ENCODE measurements at places on chromosomes 5 and 9.

- DNase-seq: no peak
These were observed 78.0 kb upstream of the LHFPL2 start for GRCh38 chr5:78726571-78726970.

- no peak for DNase-seq
These were observed 57.6 kb downstream of the MLLT3 start for GRCh38 chr9:20564650-20565049.

DNA sequence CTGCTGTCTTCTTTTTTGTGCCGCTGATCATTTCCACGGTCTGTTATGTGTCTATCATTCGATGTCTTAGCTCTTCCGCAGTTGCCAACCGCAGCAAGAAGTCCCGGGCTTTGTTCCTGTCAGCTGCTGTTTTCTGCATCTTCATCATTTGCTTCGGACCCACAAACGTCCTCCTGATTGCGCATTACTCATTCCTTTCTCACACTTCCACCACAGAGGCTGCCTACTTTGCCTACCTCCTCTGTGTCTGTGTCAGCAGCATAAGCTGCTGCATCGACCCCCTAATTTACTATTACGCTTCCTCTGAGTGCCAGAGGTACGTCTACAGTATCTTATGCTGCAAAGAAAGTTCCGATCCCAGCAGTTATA is 17.1 kb downstream of the F2R start:
- DNase-seq: no peak

DNA sequence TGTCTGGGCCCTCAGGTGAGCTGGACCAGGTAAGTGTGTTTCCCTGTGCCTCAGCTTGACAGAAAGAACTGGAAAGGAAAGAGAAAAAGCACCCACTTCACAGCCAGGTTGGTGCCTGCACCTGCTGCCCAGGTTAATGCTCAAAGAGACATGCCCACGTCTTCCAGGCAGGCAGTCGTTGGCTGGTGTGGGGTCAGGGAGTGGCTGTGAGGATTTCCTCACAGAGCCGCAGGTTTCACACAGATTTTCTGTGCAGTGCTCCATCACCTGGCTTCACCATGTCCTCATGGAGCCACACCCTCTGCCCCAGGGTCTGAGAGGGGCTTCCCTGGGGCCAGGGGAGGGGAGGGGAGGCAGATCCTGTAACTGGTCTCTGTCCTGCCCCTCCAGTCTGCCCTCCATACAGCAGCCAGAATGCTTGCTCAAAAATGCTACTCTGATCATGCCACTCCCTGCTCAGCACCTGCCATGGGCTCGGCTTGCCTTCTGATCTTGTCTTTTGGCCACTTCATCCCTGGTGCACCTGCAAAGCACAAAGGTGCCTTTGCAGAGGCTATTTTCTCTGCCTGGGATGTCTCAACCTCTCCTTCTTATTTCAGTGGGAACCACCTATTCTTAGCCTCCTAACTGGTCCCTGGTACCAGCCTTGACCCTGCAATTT is 82.5 kb upstream of the UBTD2 start:
- no peak for DNase-seq

DNA sequence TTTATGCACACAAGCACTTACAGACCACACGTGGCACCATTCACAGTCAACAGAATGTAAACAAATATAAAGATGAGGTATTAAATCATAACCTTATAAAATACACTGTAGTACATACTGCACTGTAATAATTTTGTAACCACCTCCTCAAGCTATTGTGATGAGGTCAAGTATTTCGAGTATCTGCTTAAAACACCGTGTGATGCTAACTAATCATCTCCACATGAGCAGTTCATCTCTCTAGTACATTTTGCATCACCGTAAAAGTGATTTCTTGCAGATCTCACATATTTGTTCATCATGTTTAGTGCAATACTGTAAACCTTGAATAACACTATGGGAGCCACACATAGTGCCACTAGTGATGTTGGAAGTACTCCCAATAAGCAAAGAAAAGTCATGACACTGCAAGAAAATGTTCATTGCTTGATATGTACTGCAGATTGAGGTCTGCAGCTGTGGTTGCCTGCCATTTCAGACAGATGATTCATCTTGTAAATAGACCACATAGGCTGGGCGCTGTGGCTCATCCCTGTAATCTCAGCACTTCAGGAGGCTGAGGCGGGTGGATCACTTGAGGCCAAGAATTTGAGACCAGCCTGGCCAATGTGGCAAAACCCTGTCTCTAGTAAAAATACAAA is 44.3 kb downstream of the FOXB2 start:
- DNase-seq: no peak

GRCh38 chr5:9197881-9198260 is 348.0 kb downstream of the SEMA5A start:
- no peak for DNase-seq

DNA sequence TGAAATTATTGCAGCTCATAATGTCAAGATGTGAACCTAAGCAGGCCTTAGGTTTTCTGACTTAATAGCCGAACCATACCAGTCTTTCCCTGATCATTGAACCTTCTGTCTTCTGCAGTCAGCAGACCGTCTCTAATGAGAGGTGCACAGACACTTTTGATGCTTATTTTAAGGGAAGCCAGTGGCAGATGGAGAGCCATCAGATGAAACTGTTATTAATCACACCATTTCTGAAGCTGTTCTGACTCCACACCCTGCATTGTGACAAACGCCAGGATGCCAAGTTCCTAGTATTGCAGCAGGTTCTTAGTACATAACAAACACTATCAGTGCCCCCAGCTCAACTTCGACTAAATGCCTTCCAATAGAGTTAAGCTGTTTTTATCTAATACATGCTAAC is 43.0 kb downstream of the PIK3R1 start:
- no peak for DNase-seq

DNA sequence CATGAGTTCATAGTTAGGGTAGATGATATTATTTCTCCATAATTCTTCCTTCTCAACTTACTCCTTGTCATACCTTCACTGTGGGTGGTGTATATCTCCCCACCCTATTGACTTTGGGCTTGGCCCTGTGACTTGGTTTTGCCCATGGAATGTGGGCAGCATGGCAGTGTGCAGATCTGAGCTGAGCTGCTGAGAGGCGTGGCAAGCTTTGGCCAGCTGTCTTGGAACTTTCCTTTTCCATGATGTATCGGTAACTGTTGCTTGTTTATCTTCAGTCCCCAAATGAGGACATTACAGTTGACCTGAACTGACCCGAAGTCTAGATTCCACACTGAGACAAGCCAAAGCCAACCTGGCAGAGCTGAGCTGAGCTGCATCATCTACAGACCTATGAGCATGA is 70.4 kb downstream of the RALGPS1 start:
- DNase-seq: no peak

DNA sequence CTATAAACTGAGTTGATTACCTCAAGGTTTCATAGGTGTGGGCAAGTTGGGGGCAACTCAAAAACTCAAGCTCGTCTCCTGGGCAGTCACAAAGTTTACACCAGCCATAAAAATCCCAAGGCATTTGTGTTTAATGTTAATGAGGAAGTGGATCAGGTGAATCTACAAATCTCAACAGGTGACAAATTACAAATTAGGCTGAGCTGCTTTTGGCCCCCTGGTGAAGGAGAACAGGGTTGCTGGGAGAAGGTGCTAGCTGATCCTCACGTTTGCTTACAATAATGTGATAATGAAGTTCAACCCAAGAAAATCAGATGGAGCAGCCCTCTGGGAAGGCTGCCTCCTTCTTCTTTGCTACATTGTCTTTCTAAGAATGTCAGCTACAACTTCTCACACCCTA is 488.4 kb upstream of the DMAC1 start:
- DNase-seq: no peak

GRCh38 chr5:170426149-170426767 is 37.1 kb upstream of the KCNMB1 start:
- no peak for DNase-seq

DNA sequence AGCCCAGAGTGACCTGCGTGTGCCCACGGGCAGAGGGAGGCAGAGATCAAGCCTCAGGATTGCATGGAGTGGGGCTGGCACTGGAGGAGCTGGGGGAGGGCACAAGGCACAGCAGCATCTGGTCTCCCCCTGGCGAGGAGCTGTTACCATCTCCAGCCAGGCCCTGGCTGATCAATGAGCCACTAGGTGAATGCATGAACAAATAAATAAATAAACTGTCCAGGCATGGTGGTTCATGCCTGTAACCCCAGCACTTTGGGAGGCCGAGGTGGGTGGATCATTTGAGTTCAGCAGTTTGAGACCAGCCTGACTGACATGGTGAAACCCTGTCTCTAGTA is 14.3 kb upstream of the PSMB7 start:
- no peak for DNase-seq

GRCh38 chr5:56039985-56040384 is 45.2 kb upstream of the IL6ST start:
- DNase-seq: no peak

GRCh38 chr9:16848179-16848578 is 22.3 kb downstream of the BNC2 start:
- DNase-seq: no peak

DNA sequence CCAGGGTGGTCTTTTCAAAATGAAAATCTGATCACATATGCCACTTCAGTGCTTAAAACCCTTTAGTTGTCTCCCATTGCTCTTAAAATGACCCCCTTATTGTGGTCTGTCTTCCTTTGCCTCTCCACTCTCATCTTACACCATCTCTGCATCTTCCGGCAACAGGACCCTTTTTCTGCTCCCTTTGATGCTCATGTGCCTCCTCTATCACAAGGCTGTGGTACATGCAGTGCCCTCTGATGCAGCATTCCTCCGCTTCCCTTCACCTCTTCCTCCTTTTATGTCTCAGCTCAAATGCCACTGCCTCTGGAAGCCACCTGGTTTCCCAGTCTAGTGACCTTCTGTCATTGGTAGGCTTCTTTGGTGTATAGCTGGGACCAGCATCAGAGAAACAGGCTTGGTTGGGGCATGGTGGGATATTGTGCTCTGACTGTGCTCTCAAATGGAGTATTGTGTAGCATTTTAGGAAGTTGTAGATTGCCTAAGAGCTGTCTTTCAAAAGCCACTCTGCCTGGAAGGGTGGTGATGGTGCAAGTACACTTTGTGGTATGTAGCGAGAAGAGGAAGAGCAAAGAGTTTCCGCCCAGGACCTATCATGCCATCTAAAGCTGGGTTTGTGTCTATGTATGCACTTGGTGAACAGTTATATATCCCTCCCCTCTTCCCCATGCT is 28.1 kb downstream of the ARHGAP26 start:
- DNase-seq: no peak

DNA sequence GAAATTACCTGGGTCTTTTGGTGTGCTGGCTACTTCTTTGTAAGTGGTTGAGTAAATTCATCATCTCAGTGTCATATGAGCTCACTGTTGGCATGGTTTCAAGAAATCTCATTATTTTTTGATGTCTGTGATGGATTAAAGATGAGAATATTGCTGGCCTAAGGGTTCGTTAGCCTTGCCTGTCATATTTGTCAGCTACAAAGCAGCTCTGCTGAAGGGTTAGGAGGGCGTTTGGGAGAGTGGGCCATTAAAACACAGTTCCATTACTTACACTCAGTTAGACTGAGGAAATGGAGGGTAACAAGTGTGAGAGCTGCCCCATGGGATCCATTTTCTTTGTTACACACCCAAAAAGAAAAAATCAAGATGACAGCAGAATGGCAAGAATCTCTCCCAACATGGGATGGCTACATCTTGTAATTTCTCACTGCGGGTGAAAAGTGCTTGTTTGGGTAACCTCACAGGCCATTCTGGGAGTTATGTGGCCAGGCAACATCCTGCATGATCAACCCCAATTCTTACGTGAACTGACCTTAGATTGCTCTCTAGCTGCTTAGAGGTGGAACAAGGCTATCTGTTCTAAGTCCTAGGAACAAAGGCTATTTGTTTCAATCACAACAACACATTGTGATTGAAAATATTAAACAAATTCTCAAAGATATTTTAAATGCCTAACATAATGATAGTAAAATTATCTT is 609.5 kb upstream of the RGMB start:
- DNase-seq: no peak

DNA sequence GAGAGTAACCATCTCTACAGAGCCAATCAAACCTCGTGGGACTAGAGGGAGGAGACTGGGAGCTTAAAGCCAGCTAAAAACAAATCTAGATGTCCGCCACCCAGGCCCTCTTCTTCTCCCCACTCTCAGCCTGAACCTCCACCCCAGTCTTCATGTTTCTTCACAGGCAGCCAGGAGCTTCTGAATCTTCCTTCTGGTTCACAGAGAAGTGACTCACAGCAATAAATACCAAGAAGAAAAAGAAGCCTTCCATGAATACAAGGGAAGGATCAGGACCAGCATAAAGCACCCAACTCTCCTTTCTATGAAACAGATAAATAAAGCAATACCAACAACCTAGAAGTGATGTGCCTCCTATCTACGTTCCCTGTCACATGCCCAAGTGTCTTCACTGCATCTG is 103.3 kb upstream of the SLIT3 start:
- no peak for DNase-seq

DNA sequence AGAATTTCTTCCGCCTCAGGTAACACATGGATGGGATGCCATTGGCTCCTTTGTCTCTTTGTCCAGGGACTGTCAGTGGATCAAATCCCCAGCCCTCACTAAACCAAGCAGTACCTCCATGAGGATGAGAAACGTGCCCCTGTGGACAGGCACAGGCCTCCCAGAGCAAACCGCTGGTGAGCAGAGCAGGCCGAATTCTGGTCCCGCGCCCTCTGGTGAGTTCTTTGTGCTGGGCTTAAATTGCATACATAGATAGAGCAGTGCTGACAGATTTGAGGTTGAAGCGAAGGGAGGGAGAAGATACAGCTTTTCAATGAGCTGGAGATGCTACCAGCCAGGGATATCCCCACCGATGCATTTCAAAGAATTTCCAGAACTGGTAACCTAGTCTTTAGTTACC is 143.8 kb downstream of the HSD17B3 start:
- no peak for DNase-seq

GRCh38 chr9:129879991-129880653 is 44.9 kb downstream of the USP20 start:
- DNase-seq: no peak

DNA sequence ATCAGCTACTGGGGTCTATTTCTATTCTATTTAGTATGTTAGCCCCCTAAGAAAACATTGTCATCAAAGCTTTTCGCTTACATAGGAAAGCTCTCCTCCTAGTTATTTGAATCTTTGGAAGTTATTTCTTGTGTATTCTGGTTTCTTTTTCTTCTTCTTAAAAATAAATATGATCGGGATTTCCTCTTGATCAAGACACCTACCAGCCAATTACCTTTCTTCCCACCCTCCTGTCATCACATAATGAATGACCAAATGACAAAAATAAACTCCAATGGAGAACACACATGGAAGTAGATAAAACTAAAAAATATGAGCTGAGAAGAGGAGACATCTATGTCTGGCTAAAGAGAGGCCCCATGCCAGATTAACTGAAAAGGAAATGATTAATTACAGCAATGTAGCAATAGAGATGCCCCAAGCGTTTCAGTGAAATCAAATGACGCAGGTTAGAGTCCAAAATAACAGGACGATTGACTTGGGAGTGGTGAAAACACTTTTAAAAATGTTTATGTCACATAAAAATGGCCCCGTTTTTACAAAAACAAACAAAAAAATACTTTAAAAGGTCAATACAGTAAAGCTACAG is 59.5 kb upstream of the PCSK1 start:
- no peak for DNase-seq

- DNase-seq: no peak
These were observed 203.4 kb upstream of the RASEF start for GRCh38 chr9:83266331-83266665.

GRCh38 chr5:87755360-87755759 is 342.6 kb upstream of the CCNH start:
- no peak for DNase-seq

- DNase-seq: no peak
These were observed 38.3 kb downstream of the NR2F1 start for GRCh38 chr5:93621327-93621798.

Measured in AG09319 (cell line).